ENCODE measurements at places on chromosomes 16 and 17.

- DNase-seq: peak; percentile 40
Observed at GRCh38 chr16:30948667-30949649, at the start of gene ORAI3. ORAI3 (plus strand) TSS chr16:30949068; CDS start chr16:30949290, 222 bp downstream.

- DNase-seq: no peak
Observed at GRCh38 chr17:30256756-30257506, 21.4 kb upstream of the SLC6A4 start.

- DNase-seq: no peak
Observed at GRCh38 chr16:73066927-73067670, 19.2 kb upstream of the ZFHX3 start.

- no peak for DNase-seq
Observed at GRCh38 chr17:68598074-68598473, 3.1 kb downstream of the FAM20A start.

DNA sequence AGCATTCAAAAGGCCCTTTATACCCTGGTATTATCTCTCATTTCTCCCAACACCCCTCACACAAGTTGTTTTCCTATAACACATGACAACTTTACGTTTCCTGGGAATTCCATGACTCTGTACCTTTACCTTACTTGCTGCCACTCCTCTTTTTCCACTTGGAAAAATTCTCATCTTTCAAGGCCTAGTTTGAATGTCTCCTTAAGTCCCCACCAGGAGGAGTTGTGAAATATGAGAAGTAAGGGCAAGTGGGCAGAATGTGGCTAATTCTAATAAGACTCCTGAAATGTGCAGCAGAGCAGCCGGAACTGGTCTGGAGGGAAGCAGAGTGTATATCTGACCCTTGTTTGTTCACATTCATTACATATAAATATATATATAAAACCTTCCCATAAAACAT lies 39.7 kb downstream of the BRCA1 start:
- DNase-seq: no peak

GRCh38 chr17:205148-205669 lies 23.8 kb upstream of the DOC2B start:
- DNase-seq: no peak

- no peak for DNase-seq
Observed at GRCh38 chr16:86013867-86014266, 114.9 kb downstream of the IRF8 start.

DNA sequence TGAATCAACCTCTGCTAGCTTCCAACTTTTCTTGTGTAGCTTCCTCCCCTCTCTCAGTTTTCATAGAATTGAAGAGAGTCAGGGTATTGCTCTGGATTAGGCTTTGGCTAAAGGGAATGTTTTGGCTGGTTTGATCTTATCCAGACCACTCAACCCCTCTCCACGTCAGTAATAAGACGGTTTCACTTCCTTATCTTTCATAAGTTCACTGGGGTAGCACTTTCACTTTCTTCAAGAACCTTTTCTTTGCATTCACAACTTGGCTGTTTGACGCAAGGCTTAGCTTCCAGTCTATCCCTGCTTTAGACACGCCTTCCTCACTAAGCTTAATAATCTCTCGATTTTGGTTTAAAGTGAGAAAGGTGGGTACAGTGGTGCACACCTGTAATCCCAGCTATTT lies 29.7 kb upstream of the OR1A2 start:
- DNase-seq: peak; percentile 17

DNA sequence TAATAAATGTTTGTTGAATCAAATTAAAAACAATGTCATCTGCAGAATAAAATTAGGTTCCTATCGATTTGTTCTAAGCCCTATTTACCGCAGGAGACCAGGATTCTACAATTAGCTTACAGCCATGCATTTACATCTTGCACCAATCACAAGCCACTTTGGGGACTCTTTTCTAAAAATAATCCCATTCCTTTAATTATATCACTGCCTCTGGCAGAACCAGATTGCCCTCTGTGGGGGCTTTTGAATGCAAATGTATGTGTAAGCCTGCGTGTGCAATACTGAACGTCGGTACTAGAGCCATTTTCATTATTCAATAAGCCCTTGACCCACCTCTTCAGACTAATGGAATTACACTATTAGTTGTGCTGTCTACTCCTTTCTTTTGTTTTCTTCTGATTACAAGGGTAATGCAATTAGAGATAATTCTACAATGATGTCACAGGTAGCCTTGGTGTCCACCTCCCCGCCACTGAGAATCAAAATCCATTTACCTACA lies 391.3 kb upstream of the XYLT1 start:
- DNase-seq: no peak

- no peak for DNase-seq
Observed at GRCh38 chr16:12614662-12615278, 188.9 kb downstream of the CPPED1 start.

- DNase-seq: no peak
Observed at GRCh38 chr17:14038206-14038605, 31.1 kb upstream of the COX10 start.

GRCh38 chr17:9924735-9925191 lies 19.7 kb upstream of the RCVRN start:
- DNase-seq: peak; percentile 53

DNA sequence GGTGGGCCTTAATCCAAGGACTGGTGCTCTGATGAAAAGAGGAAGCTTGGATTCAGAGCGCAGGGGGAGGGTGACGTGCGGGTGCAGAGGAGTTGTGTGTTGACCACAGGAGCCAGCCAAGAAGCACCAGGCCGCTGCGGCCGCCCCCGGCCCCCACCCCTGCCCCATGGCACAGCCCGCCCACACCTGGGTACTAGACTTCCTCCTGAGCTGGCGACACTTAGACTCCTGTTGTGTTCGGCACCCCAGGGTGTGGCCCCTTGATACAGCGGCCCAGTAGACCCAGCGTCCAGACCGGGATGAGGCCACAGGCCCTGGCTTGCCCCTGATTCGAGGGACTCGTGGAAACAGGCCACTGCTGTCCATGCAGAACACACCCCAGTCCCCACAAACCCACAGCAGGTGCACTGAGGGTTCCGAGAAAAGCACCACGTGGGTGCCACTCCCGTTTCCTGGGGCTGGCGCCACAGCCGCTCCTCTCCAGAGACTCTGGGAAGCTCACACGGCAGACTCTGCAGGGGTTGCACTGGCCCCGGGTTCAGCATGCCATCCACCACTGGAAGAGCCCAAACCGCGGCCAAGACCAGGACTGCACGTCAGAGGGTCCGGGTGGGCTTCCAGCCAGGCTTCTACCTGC lies 5.7 kb upstream of the SNAI3 start:
- DNase-seq: peak; percentile 34

- DNase-seq: peak; percentile 37
Observed at GRCh38 chr17:36705874-36706731, 104.7 kb downstream of the MRM1 start.

DNA sequence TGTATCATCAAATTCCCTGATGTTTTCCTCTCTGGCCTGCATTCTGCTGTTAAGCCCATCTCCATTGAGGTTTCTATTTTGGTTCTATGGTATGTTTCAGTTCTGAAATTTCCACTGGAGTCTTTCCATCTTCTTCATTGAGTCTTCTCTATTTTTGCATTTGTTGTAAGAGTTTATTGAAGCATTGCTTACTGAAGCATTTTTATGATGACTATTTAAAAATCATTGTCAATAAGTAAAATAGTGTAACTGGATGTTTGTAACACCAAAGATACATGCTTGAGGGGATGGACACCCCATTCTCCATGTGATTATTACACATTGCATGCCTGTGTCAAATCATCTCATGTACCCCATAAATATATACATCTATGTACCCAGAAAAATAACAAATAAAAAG lies 8.6 kb downstream of the KRT40 start:
- DNase-seq: no peak

GRCh38 chr16:67179421-67180080 lies 4.2 kb downstream of the MATCAP1 start:
- DNase-seq: no peak

DNA sequence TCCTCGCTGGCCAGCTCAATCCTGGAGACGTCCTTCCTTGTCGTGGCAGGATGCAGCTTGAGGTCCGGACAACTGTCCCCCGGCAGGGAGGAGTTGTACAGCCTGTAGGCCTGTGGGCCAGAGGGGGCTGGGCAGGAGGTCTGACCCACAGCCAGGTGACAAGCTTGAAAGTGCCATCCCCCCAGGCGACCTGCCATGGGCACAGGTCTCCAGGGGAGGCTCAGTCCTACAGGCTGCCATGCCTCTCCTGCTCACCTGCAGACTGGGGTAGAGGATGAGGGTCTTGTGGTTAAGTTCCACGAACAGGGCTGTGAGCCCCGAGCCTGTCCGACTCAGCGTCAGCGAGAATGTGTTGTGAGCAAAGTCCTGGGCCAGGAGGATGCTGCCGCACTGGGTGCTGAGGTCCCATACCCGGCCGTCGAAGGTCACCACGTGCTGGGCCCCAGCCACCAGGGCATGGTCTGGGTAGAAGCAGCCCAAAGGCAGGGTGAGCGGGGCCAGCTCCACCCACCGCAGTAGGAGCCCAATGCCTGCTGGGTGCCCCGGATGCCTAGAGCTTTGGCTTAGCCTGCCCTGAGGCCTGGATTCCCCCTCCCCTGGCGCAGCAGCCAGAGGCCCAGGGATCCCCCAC lies 39.8 kb downstream of the RMI2 start:
- no peak for DNase-seq

DNA sequence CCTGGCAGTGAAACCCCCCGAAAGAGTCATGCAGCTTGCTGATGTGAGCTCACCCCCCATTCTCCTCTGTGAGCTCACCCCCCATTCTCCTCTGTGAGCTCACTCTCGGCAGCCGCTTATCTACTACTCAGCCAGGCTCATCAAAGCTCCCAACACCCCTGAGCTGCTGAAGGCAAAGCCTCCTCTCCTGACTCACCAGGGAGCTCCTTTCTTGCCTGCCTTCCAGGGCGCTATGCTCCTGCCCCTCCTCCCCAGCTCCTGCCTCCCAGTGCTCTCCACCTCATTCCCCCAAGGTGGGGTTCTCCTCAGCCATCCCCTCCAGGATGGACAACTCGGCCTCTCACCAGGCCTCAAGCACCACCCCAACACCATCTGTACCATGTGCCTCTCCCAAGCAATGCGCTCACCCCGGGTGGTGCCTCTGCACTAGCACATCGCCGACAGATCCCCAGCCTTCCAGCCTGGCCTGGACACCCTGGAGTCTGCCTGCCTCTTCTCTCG lies 27.7 kb upstream of the FAAP100 start:
- no peak for DNase-seq

DNA sequence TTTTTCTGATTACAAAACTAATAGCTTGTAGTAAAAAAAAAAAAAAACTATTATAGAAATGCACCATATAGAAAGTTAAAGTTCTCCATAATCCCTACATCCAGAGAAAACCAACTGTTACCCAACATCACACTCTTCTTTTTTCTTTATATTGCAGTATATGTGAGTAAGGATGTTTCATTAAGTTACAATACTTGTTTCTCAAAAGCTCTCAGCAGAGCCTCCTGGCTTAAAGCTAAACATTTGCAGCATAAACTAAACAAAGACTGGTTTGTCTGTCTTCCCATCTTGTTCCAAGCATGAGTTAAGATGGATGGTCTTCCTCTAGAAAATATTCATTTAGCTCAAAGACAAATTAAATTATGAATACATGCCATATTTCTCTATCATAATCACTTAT lies 25.2 kb downstream of the GRB2 start:
- no peak for DNase-seq

- peak; percentile 40 for DNase-seq
Observed at GRCh38 chr16:29974291-29975133, 844 bp downstream of the TAOK2 start.

- DNase-seq: no peak
Observed at GRCh38 chr17:48816438-48816773, 623 bp downstream of the TTLL6 start.

DNA sequence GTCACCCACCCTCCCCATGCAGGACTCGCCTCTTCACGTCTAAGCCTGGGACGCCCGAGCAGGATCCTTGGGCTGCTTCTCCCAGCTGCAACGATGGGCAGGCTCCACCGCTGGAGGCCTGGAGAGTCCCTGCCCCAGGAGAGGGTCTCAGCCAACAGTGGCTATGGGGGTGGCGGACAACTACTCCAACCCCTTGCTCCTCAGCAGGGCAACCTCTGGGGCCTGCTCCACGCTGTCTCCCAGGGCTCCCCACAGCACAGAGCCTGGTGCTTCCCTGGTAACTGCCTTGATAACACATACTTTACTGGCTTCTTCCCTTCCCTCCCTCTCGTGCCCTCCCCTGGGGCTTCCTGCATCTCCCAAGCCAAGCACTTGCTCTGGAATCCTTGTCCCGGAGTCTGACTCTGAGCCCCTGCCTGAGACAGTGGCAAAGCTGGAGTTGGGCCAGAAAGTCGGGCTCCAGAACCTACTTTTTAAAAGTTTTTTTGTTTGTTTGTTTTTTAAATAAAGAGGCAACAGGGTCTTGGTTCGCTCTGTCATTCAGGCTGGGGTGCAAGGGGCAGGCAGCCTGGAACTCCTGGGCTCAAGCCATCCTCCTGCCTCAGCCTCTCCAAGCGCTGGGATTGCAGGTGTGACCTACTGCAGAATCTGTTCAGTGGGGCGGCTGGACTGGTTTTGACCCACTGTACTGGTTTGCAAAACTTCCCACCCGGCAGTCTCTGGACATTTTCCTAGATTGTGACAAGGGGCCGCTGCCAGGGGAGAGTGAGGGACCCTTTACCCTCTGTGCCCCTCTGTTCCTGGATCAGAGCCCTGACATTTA lies 99.4 kb downstream of the TNFRSF13B start:
- no peak for DNase-seq

DNA sequence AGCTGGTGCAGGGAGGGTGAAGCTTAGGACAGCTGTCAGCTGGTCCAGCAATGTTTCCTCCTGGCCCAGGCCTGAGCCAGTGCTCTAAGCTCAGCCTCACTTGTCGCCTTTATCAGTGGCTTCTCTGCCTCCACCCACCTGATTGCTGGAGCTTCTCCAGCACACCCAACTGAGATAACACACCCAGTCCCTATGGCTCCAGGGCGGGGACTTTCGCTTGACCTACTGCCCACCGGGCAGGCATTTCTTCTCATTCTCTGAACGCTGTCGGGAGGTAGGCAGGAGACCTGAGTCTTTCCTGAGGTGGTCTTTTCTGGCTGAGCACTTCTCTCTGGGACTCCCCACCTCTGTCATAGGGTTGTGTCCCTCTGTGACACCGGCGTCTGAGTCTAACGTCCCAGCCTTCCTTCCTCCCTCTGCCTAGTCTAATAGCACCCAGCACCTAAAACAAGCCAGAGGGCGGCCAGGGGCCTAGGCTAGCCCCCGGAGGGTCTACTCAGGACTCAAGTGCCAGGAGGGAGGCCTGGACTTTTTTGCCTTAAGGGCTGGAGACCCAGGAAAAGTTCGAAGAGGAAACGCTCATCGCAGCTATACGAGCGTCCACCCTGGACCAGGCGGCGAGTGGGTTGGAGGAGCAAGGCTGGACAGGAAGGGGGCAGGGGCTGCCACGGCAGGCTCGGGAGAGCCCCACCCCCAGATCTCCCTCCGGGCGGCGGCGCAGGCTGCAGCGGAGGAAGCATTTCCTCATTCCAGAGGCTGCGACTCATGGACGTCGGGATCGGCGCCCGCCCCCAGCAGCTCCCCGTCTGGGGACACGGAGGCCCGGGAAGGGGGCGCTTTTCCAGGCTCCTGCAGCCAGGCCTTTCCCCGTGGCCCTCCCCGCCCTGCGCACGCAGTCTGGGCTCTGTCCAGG lies 756 bp downstream of the TAX1BP3 start:
- DNase-seq: no peak

GRCh38 chr16:58366247-58367031 lies 25.8 kb upstream of the GINS3 start:
- DNase-seq: no peak

GRCh38 chr16:87851601-87852000 lies 17.7 kb downstream of the SLC7A5 start:
- no peak for DNase-seq
